Mucosa of gallbladder (tissue), 1 donor: ENCODE measurements at places on chromosomes 2 and 18. TPM values are rescaled to one million over a fixed set of nuclear protein-coding genes. Genes with fewer than 3 reads are reported as not detected.

DNA sequence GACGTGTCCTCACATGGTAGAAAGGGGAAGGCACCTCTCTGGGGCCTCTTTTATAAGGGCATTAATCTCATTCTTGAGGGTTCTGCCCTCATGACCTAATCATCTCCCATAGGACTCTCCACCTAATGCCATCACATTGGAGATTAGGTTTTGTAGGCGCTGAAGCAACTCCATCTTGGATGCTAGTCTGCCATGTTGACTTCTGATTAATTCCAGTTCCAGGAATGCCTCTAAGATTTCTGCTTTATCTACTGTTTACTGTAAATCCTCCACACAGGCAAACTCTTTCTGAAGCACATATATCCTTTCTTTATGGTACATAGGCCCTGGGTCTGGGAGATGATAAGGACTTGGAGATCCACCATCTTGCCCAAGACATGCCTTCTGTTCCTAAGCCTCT is 49.3 kb upstream of the YWHAQ start:
- no peak for DNase-seq

- DNase-seq: no peak
These were observed 30.0 kb downstream of the HJURP start for GRCh38 chr2:233824373-233824772.

DNA sequence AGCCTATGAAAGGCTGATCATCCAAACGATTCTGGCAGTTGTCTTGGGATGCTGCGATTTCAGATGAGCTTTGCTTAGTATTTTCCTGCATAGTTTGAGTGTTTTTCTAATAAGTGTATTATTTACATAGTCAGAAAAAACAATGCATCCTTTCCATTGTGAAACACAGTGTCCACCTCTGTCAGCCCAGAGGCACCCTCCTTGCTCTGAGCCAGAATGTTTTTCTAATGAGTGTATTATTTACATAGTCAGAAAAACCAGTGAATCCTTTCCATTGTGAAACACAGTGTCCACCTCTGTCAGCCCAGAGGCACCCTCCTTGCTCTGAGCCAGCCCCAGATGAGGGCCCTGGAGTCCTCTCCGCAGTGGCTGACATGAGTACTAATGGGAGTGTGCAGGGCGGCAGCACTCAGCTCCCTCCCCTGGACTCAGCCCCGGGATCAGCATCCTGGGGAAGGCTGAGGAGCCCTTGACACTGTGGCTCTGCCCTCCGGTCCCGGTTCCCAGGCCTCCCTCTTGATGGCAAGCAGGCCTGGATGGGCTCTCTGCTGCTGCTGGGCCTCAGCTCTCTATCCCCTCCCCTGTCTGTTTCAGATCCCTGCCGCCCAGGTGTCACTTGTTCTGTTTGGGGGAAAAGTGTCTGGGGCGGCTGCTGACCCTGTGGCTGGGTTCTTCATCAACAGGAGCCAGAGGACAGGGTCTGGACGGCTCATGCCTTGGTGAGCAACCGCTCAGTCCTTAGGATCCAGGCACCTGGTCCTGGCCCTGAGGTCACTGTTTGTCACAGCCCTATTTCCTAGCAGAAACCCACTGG is 5.9 kb downstream of the MFSD2B start:
- DNase-seq: no peak

- no peak for DNase-seq
These were observed 136.6 kb upstream of the ACAA2 start for GRCh38 chr18:49949951-49950395.

GREB1 gene
- 12.5 TPM for total RNA-seq

DNA sequence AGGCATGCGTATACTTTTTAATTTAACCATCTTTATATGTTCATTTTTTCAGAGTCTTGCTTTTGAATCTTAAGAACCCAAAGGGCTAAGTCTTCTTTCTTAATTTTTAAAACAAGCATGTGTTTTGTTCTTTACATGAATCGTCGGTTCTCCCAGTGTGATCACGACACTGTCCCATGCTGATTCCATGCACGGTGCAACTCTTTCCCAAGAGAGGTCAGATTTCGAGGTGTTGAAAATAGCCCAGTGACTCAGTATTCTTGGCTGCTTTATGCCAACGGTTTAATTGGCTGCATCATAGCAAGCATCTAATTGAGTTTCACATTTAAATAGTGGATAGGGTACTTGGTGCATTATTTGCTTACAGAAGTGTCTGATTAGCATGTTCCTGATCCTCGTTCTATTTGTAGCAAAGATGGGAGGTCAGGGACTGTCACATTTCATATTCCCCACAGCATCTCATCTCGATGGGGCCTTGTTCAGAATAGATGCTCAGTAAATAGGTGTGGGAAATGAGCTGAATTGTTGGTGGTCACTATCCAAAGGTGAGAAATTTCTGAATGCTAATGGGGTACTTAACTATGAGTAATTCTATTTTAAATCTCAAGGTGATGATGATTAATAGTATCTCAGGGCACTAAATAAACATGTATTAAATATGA is 2.8 kb downstream of the NPAS2 start:
- no peak for DNase-seq

GRCh38 chr2:229445501-229446211 is 174.6 kb upstream of the PID1 start:
- DNase-seq: peak; percentile 52

DNA sequence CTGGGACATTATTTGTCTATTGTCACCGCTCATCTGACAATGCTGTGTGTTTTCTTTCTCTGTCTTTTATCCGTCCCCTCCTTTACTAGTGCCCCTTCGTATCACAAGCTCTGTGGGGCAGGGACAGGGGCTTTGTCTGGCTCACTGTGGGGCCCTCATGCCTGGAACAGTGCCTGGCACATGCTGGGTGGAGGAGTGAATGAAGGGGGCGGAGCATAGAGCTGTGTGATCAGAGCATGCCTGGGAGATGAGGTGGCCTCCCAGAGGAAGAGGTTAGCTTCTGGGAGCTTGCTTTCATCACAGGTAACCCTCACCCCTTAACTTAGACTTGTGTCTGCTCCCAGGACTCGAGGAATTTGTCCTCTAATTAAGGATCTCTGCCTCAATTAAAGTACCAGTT is 16.4 kb downstream of the MTCL1 start:
- DNase-seq: peak; percentile 52

GRCh38 chr2:238803996-238804870 is 43.7 kb upstream of the TWIST2 start:
- DNase-seq: no peak
